ENCODE measurements at places on chromosomes 1 and 21. TPM values are rescaled to one million over a fixed set of nuclear protein-coding genes. Genes with fewer than 3 reads are reported as not detected.

DNA sequence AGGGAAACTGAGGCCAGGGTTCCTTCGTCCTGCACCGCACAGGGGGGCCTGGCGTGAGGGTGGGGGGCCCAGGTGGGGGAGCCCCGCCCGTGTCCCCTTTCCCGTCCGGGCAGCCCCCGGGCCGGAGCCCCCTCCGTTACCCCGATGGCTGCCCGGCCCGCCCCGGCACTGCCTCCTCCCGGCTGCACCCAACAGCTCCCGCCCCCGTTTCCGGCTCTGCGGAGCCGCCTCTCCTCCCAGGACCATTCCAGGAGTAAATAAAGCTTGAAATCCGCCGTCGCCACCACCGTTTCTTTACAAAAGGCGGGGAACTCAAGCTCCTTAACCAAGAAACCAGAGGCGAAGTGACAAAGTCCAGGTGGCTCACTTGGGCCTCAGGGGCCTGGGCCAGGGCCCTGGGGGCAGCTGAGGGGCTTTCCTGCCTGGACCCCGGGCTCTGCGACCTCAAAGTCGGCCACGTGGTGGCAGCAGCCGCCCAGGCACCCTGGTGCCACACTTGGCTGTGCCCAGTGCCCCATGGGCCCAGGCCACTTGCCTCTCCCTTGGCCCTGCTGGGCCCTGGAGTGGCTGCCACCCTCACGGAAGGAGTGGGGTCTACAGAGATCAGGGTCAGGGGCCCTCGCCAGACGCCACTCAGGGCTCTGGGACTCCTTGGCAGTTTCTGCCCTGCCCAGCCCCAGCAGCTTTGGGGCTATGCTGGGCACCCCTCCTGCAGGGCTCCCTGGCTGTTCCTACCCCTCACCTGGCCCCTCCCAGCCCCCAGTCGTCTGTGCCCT lies 514 bp upstream of the FAAP20 start:
- DNase-seq = peak; percentile 96
- H3K36me3 ChIP-seq = peaks cover 6% of the 10 kb centered on the region
- peak overlapping the region; percentile 73 for H3K27ac ChIP-seq
- no peaks in the 10 kb centered on the region for H3K27me3 ChIP-seq
- peak overlapping the region; percentile 72 for H3K4me3 ChIP-seq

NPHS2 gene
- total RNA-seq = not detected

DNA sequence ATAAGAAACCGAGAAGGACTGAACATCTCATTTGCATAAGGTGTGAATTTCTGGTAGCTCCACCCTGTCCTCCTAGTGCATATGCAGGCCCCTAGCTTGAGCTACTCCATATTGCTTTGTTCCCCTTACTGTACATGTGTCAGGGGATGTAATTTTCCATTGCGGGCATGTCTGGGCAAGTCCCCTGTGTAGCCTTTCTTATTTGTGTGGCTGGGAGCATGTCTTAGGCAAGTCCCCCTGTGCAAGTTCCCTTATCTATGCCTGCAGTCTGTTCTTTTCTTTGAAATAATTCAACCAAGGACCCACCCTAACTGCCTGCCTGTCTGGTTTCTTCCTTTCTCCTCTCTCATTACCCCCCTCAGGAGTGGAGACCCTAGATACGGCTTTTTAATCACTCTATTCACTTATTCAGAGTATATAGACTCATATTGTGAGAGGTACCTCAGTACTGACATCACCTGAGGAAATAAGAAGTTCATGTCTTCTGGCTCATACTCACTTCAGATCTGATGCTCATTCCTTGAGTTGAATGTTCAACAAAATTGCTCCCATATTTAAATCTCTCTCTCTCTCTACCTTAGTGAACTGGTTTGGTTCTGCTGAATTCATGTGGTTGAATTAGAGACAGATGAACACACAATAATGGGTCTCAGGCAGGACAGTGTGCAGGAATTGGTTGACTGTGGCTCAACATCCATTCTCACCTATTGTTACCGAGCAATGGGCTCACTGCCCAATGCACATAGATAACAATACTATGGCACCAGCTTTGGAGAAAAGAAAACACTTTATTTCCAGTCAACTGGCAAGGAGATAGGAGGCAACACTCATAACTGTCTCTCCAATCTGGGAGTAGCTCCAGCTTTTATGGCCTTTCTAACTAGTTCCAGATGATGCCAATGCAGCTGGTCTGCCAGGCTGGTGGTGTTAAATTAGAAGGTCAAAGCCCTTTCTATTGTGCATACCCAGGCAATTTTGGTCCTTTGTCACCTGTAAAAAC lies 27.9 kb upstream of the NPL start:
- no peaks in the 10 kb centered on the region for H3K4me1 ChIP-seq
- no peak overlapping the region for H3K27ac ChIP-seq
- peak overlapping the region; percentile 54 for H3K4me3 ChIP-seq
- DNase-seq = no peak

PLPPR4 gene
- 0.32 TPM for total RNA-seq

- H3K27ac ChIP-seq = no peak overlapping the region
- H3K4me1 ChIP-seq = no peaks in the 10 kb centered on the region
- H3K36me3 ChIP-seq = peaks cover 27% of the 10 kb centered on the region
- no peaks in the 10 kb centered on the region for H3K27me3 ChIP-seq
Measured at GRCh38 chr1:171494076-171494475, 8.7 kb downstream of the PRRC2C start.

AMY2A gene
- not detected for total RNA-seq

FABP3 gene
- total RNA-seq = 3.0 TPM

DNA sequence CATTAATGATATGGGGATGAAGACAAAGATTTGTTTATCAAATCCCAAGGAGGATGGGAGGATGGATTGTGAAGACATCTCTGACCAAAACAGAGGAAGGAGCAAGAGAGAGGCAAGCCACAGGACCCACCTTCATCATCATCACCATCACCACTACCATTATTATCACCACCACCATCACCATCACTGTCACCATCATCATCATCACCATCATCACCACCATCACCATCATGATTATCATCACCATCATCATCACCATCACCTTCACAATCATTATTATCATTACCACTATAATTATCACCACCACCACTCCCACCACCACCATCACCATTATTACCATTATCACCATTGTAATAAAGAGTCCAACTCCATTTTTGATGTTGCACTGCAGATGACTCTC lies 482.5 kb downstream of the PTPRU start:
- no peaks in the 10 kb centered on the region for H3K36me3 ChIP-seq
- H3K4me1 ChIP-seq = no peaks in the 10 kb centered on the region
- H3K27me3 ChIP-seq = peaks cover 4% of the 10 kb centered on the region
- no peak overlapping the region for H3K27ac ChIP-seq
- no peak overlapping the region for H3K4me3 ChIP-seq

DNA sequence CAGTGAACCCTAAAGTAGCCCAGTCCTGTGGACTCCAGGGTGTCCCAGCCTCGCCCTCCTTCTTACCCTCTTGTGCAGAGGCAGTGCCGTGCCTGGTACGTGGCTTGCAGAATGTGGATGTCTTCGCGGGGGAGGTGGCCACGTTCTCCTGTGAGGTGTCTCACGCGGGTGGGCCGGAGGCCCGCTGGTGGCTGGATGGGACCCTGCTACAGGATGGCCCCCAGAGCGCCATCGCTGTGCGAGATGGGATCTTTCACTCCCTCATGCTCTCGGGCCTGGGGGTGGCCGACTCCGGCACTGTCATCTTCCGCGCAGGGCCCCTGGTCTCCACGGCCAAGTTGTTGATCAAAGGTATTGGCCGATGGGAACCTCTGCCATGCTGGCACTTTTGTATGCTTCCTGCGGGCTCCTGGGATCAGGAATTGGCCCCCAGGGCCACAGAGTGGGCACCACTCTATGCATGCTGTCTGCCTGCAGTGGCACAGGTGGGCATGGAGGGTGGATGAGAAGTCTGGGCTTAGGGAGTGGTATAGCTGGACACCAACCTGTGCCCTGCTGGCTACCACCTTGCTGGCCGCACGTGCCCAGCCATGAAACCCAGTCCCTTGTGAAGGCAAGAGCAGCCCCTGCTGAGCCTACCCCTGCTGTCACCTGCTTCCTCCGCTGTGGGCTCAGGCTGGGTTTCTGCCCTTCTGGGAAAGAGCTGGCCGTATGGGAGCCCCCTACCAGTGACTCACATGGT lies 92.9 kb downstream of the TRIM11 start:
- no peak overlapping the region for H3K4me3 ChIP-seq
- no peaks in the 10 kb centered on the region for H3K36me3 ChIP-seq
- DNase-seq = peak; percentile 36
- no peaks in the 10 kb centered on the region for H3K27me3 ChIP-seq
- H3K27ac ChIP-seq = no peak overlapping the region
- no peaks in the 10 kb centered on the region for H3K4me1 ChIP-seq

GRCh38 chr21:44996501-44996921 lies 56.7 kb downstream of the SLX9 start:
- H3K4me1 ChIP-seq = no peaks in the 10 kb centered on the region
- no peaks in the 10 kb centered on the region for H3K36me3 ChIP-seq

DNA sequence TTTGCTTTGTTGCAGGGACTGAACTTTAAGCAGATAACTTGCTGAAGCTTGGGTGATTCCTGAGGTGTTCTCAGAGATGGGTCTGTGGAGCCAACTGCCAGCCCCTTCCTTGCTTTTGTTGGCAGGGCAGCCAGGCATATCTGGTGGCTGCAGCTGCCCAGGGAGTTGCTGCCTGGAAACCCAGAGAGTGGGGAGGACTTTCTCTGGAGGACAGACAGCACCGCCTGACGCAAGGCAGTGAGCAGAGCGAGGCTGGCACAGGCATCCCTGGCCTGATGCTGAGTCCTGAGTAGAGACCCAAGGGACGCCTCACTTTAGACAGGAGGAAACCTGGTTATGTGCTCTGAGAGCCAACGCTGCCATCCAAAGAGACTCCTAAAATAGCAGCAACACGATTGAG lies 9.8 kb upstream of the OLFML2B start:
- H3K27me3 ChIP-seq = peaks cover 24% of the 10 kb centered on the region
- H3K4me1 ChIP-seq = no peaks in the 10 kb centered on the region
- H3K27ac ChIP-seq = no peak overlapping the region
- DNase-seq = no peak

GRCh38 chr1:190747704-190748103 lies 270.0 kb upstream of the BRINP3 start:
- no peaks in the 10 kb centered on the region for H3K36me3 ChIP-seq
- H3K4me1 ChIP-seq = no peaks in the 10 kb centered on the region
- H3K4me3 ChIP-seq = no peak overlapping the region
- no peak overlapping the region for H3K27ac ChIP-seq
- DNase-seq = no peak

FAM78B gene
- 6.0 TPM for total RNA-seq

DNA sequence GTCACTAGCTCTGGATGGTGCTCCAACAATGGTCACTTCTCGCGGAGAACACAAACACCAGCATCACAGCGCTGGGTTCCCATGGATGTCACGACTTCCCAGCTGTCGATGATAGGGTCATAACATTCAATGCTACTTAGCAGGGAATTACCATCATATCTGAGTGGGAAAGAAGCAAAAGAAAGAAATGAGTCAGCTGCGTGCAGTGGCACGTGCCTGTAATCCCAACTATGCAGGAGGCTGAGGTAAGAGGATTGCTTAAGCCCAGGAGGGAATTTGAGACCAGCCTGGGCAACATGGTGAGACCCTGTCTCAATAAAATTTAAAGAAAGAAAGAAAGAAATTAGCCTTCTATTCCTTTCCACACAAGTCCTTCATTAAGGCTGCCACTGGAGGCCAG lies 3.6 kb upstream of the RABIF start:
- no peak overlapping the region for H3K4me3 ChIP-seq
- no peaks in the 10 kb centered on the region for H3K4me1 ChIP-seq
- H3K36me3 ChIP-seq = peaks cover 58% of the 10 kb centered on the region
- DNase-seq = no peak
- H3K27me3 ChIP-seq = no peaks in the 10 kb centered on the region

DNA sequence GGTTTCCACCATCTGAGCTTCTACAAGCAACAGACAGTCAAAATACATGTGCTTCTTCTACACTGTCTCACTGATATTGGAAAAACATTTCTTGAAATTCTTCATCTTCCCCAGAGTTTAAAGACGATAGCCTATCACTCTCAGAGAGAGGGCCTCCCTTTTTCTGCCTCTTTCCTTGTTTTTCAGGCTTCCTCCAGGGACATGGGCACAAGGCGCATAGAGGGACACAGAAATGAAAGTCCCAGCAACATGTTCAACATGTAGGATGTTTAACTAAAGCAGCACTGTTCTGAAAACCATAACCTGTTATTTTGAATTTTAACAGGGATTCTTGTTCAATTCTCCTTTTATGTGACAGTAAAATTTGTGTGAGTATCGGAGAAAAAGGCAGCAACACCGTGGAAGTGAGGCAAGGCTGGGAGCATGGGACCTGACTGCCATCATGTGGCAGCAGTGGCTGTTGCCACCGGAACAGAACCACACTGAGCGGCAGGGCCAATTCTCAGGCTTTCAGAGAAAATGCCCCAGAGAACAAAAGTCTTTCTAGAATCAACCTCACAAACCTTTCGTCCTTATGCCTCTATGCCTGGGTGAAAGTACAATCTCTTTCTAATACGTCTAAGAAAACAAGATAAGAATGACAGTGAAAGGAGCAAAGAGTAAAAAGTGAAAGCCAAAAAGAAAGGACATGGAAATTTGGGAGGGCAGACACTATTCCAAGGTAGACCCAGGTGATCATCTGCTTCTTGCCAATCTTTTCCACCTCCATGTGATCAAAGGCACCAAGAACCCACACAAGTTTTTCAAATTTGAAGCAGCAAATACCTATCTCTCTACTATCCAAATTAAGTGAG lies 54.5 kb downstream of the PCNX2 start:
- H3K4me3 ChIP-seq = no peak overlapping the region
- peak; percentile 80 for DNase-seq
- no peak overlapping the region for H3K27ac ChIP-seq
- H3K27me3 ChIP-seq = peaks cover 71% of the 10 kb centered on the region
- peaks cover 3% of the 10 kb centered on the region for H3K4me1 ChIP-seq
- H3K36me3 ChIP-seq = no peaks in the 10 kb centered on the region

CFAP74 gene
- 0.34 TPM for total RNA-seq

- H3K27ac ChIP-seq = no peak overlapping the region
- no peaks in the 10 kb centered on the region for H3K36me3 ChIP-seq
- no peak for DNase-seq
- no peaks in the 10 kb centered on the region for H3K4me1 ChIP-seq
- H3K27me3 ChIP-seq = no peaks in the 10 kb centered on the region
Measured at GRCh38 chr1:107544285-107544684, 403.4 kb downstream of the NTNG1 start.

GRCh38 chr1:203359010-203359571 lies 8.2 kb upstream of the FMOD start:
- H3K4me3 ChIP-seq = no peak overlapping the region
- H3K4me1 ChIP-seq = peaks cover 8% of the 10 kb centered on the region
- no peak for DNase-seq
- H3K36me3 ChIP-seq = no peaks in the 10 kb centered on the region

AIM2 gene
- total RNA-seq = 3.1 TPM

BMP8B gene
- 0.13 TPM for total RNA-seq

All from endodermal cell (in vitro differentiated cells).